ENCODE measurements at places on chromosomes 3 and 15.

DNA sequence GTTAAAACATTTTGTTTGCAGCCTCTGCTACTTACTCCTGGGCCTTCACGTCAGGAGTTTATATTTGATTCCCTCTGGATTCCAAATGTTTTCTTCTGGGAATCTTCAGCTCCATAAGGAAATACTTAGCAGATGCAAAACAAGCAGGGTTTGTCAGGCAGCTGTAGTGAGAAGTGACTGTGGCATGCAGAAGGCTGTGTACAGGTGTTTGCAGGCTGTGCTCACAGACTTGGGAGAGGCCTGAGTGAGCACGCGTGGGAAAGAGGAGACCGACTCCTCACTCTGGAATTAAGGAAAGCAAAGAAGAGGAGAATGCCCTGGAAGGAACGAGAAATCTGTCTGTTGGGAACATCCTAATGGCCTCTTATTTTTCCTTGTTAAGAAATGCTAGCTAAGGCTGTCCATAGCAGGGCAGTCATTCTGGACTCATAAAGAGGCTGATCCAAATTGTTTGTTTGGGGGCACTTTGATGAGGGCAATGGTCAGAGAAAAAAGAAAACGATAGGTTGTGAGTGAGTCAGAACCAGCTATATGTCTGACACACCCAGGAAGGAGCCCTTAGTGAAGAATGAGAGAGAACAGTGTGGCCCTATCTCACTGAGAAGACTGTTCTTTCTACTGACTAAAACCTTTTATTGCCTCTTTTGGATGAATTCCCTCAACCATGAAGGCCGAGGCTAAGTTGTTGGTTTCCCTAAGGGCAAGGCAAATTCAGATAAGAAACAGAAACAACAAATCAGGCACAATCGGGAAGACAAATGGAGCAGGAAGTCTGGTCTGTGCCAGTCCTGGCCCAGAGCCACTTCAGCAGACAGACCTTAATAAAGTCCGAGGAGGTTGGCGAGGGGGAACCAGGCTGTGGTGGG, 82.6 kb downstream of the TGFBR2 start:
- no peak for DNase-seq

- DNase-seq, result no peak
Measured at GRCh38 chr3:58518291-58518789, 18.6 kb downstream of the ACOX2 start.

DNA sequence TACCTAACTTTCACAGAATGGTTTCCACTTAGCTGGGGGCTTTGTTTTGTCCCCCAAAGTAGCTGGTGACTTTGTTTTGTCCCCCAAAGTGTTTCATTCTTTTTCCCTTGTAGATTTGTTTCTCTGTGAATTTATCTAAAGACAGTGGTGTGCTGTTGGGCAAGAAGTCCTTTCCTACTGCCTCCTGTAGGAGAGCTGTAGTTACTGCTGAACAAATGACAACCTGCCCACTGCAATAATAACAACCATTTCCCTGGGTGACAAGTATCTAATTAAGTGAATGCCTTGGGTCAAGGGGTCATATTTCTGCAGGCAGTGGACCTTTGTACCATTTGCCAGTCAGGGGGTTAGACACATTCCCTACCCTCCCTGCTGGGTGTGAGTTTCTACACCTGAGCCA, 125.4 kb upstream of the BFSP2 start:
- DNase-seq, result no peak

DNA sequence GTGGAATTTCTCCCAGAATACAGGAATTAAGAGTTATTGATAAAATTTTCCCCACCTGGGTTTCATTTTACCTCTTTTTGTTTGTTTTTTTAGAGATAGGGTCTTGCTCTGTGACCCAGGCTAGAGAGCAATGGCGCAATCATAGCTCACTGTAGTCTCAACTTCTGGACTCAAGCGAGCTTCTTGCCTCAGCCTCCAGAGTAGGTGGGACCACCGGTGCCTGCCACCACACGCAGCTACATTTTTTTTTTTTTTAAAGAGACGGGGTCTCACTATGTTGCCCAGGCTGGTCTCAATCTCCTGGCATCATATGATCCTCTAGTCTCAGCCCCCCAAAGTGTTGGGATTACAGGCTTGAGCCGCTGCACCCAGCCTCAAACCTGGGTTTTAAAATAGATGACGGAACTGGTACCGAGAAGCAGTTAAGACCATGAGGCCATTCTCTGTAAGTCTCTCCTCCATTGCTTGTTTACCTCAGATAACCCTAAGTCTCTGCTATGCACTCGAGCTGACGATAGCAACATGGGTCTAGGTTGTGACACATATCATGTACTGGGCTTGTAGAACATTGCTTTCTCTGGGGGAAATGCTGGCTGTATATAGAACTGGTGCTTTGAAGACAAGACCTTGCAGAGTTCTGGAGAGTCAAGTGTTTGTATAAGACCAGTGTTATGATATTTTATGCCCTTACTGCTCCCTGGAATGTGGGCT, 16.4 kb downstream of the ETV5 start:
- DNase-seq, result no peak

- no peak for DNase-seq
Measured at GRCh38 chr3:142706321-142707127, 17.3 kb upstream of the TRPC1 start.

- DNase-seq, result no peak
Measured at GRCh38 chr15:31364301-31365031, 37.8 kb downstream of the KLF13 start.

DNA sequence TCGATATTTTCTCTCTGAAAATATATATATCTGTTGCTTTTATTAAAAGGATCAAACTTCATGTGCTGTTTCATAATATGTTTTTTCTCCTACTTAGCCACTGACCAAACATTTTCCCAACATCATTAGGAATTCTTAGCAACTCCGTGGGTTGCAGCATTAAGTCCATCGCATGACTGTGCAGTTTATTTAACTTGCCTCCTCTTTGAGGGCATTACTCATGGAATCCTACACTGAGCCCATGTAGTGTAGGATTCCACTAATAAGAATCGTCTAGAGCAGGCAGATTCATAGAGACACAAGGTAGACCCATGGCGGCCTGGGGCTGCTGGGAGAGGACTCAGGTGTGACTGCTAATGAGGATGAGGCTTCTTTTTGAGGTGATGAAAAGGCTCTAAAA, 49.3 kb downstream of the CMTM6 start:
- DNase-seq, result no peak

GRCh38 chr3:43884581-43884980, 193.8 kb downstream of the ABHD5 start:
- no peak for DNase-seq

DNA sequence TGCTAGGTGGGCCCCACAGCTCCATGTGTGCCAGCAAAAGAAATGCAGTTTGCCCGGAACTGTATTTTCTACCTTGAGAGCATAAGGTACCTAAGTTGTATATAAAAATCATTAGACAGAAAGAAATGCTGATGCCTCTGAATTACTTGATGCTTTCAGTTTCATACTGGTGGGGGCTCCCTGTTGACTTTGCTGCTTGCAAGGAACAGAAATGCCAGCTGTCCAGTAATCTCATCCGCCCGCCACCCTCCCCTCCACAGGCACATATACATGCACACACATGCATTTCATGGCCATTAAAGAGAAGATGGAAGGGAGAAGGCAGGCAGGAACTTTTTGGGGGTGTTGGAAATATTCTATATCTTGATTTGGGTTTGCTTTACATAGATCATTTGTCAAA, 38.4 kb downstream of the LIMD1 start:
- no peak for DNase-seq

DNA sequence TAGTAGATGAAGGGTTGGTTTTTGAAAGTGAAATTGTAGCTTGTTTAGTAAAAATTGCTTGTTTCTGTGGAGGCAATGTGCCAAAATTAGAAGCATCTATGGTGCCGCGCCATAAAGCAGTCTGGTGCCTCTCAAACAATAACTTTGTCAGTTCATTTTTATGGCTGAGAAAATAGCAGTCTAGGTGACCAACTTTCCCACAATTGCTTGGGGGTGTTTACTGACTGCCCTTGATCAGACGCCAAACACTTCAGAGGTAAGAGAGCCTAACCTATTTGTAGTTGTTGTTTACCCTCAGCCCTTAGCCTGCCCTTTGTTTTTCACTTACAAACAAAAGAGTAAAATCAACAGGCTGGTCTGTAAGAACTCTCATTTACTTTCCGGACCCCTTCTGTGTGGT, 174.5 kb downstream of the FNDC3B start:
- no peak for DNase-seq

GRCh38 chr15:41894791-41895463, 1.1 kb upstream of the SPTBN5 start:
- peak; percentile 55 for DNase-seq

DNA sequence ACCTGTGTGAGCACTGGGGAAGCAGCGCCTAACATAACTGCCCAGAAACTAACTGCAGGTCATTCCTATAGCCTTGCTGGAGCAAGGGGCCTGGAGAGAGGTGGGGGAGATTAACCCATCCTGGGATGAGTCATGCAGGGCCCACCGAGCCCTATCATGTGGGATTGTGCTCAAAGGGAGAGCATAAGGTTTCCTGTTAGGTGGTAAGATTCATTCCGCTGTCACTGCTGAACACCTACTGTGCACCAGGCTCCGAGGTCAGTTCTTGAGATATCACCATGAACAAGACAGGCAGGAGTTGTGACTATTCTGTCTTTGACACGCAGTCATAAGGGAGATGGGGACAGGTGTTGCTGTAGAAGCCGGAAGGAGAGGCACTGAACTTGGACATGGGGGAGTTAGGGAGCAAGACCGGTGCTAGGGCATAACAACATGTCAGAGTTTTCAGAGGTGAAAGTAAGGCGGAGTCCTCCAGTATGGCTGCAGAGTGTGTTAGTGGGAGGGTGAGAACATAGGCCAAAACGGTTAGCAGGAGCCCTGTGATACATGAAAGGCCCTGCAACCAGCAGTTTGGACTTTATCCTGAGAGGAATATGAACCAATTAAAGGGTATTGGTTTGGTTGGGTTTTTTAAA, 2.4 kb downstream of the SLC25A38 start:
- no peak for DNase-seq

DNA sequence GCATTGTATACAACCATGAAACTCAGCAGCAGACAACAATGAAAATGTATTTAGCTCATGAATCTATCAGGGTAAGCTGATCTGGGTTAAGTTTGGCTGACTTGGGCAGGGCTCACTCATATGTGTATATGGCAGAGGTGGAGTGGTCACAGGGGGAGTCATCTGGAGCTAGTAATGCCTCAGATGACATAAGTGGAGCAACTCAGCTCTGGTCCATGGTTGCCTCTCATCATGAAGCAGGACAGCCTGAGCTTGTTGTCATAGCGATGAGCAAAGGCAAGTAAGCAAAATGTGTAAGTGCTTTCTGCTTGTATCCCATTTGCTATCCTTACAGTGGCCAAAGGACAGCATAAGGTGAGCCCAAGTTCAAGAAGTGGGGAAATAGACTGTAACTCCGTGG, 64.5 kb downstream of the ALCAM start:
- DNase-seq, result no peak

GRCh38 chr3:159726231-159726964, 262.2 kb upstream of the IL12A start:
- DNase-seq, result no peak

- DNase-seq, result no peak
Measured at GRCh38 chr3:114328345-114328744, 34.5 kb downstream of the TIGIT start.

DNA sequence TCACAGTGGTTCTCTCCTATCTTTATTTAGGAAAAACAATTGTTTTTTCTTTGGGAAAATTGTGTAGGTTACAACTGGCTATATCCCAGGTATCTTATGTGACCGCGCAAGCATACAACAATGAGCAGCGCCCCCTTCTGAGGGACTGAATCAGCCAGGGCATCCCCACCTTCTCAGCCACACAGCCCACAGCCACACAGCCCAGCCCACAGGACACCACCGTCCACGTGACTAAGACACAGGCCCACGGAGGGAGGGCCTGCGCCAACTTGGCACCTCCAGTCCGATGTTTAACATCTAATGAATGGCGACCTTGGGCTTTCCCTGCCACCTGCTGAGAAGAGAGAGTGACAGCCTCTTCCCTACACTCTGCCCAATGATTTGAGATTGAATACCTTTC, 68.1 kb downstream of the ATP10A start:
- DNase-seq, result no peak

- no peak for DNase-seq
Measured at GRCh38 chr15:42233107-42233506, 25.0 kb upstream of the VPS39 start.

DNA sequence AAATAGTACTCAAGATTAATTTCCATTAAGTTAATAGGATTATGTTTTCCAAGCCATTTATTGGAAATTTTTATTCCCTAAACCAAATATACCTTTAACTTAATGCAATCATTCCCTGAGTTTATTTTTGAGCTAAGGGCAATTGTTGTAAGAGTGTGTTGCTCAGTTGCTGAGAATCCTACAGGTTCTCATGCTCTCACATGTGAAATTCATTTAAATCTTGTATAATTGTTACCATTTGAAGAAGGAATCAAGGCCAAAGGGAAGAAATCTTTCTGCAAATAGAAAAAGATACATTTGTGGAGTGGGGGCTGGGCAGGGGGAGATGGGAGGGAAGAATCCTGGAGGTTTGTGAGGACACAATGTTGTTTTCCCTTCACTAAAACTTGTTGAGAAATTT, 202.7 kb upstream of the STRIT1 start:
- no peak for DNase-seq

DNA sequence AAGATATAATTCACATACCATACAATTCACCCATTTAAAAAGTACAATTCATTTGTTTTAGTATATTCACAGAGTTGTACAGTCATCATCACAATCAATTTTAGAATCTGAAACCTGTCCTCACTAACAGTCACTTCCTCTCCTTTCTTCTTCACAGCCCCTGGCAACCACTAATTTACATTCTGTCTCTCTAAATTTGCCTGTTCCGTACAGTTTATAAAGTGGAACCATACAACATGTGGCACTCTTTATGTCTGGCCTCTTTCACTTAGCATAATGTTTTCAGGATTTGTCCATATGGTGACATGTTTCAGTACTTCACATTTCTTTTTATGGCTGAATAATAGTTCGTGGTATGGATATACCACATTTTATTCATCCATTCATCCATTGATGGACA, 22.7 kb downstream of the ERICH6 start:
- DNase-seq, result no peak

DNA sequence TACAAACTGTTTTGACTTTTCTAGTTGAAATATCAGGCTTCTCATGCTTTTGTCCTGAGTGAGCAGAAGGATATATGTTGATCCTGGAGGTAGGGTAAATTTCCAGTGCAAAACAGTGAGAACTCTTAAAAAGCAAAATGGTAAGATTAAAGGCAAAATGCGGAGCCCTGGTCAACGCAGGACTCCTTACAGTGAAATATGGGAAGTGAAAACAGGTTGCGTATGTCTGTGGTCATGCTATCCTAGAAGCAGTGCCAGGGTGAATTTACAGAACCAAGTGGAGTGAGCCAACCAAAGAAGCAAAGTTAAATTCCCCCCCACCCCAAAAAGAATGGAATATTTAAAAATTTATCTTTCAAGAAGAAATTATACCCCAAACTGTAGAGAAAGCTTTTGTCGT, 256.4 kb downstream of the NR2F2 start:
- DNase-seq, result no peak

- no peak for DNase-seq
Measured at GRCh38 chr3:13966302-13966701, 86.4 kb upstream of the WNT7A start.

DNA sequence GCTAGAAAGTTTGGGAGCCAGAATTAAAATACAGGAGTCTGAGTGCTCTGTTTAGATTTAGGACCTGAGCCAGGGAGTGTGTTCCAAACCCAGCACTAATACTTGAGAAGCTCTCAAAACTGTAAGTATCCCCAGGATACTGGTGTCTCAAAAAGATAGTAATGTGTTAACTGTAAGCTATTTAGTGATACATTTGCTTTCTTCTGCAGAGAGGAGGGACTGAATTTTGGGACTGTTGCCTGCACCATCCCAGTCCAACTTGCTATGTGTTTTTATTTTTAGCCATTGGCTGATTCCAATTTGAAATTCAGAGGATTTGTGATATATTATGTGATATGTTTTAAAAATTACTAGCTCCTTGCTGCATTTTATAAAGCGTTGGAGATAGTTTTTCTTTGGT, 31.5 kb downstream of the UBE2E1 start:
- no peak for DNase-seq

Data from KG1 (cell line).